ENCODE measurements at places on chromosomes 16 and 17. TPM values are rescaled to one million over a fixed set of nuclear protein-coding genes. Genes with fewer than 3 reads are reported as not detected.

DNA sequence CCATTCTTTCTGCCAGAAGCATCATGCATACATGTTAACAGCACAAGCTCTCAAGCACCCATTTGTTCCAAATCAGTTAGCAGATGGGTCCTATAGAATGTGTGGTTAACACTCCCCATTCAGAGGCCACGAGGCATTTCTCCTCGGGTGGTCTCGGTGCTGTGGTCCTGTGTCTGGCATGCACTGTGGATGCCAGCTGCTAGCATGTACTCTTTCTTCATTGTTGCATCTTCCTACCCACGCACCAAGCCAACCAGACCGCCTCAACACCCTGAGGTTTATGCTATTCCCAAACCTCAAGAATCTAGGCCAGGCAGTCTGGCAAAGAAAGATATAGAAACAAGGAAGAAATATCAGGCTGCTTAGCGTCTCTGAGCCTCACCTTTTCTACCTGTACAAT, 27.8 kb upstream of the MRTFB start:
- DNase-seq: no peak

DNA sequence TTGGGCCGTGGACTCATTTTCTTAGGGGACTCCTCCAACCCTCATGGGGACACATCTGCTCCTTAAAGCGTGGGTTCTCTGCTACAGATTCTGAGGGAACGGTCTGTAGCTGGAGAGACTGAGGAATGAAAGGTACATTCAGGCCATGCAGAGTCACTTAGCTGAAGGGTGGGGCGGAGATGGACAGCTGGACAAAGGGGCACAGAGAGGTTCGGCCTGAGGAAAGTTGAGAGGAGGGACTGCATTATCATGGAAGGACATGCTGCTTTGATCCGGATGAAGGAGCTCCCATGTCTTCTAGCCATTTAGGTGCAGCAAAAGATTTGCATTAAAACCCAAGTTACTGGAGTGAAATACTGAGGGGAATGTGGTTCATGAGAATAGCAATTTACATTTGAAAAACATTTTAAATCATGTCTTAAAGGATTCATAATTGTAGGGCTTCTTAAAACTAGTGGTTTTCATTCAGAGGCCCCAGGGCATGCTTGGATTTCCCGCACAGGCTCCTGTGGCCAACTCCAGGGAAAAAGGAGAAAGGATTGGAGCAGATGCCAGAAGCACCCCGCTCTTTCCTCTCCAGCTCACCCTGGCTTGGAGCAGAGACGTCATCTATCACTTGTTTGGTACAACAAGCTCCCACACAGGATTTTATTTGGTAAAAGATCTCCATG, 54.2 kb downstream of the CDRT4 start:
- no peak for DNase-seq

DNA sequence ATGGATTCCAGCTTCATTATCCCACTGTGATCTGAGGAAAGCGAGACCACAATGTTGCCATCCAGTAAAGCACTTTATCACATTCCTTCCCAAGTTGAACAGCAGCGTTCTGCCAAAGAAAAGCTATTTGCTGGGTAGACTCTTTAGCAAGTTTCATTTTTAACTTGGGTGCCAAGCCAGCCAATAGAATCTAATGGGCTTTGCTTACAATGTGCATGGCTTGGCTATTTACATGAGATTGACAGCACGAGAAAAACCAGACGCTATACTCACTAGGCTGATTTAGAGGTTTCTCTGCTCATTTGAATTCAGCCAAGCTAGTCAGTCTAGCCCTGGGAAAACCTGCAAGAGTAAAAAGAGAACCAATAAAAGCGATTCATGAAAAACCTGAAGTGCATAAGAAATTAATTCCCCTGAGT, 108.9 kb downstream of the CDH13 start:
- DNase-seq: no peak

DNA sequence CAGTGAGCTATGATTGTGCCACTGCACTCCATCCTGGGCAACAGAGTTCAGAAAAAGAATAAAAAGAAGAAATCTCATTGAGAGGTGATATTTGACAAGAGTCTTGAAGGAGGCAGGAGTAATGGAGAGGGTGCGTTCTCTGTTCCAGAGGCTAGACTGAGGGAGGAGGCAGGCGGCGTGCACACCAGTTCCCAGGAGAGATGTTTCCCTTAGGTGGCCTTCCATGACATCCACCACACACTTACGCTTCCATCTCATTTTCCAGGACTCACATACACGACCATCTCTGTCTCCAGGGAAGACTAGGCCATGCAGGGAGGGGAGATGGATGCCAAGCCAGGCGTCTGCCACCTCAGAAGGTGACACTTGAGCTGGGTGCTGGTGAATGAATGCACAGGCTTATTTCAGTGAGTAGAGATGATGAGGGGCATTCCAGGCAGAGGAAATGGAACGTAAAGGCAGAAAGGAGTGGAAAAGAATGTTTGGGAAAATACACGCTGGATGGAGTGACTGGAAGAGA, 25.3 kb upstream of the N4BP1 start:
- DNase-seq: no peak

Gene UMOD
- not detected for total RNA-seq

Gene NLRC3
- total RNA-seq: 24.6 TPM
